ENCODE measurements at places on chromosomes 7 and 10.

GRCh38 chr10:36880898-36881297 lies 244.5 kb upstream of the ANKRD30A start:
- DNase-seq: peak; percentile 6

- no peak for DNase-seq
These were observed 84.5 kb downstream of the PRKG1 start for GRCh38 chr10:51158832-51159231.

GRCh38 chr10:53909791-53910190 lies 891.2 kb downstream of the PCDH15 start:
- no peak for DNase-seq

GRCh38 chr7:33685981-33686683 lies 219.2 kb upstream of the BMPER start:
- peak; percentile 29 for DNase-seq

- no peak for DNase-seq
These were observed 5.1 kb upstream of the MYO1G start for GRCh38 chr7:44983742-44984477.

- DNase-seq: no peak
These were observed 350.4 kb upstream of the ETV1 start for GRCh38 chr7:14339861-14340260.

DNA sequence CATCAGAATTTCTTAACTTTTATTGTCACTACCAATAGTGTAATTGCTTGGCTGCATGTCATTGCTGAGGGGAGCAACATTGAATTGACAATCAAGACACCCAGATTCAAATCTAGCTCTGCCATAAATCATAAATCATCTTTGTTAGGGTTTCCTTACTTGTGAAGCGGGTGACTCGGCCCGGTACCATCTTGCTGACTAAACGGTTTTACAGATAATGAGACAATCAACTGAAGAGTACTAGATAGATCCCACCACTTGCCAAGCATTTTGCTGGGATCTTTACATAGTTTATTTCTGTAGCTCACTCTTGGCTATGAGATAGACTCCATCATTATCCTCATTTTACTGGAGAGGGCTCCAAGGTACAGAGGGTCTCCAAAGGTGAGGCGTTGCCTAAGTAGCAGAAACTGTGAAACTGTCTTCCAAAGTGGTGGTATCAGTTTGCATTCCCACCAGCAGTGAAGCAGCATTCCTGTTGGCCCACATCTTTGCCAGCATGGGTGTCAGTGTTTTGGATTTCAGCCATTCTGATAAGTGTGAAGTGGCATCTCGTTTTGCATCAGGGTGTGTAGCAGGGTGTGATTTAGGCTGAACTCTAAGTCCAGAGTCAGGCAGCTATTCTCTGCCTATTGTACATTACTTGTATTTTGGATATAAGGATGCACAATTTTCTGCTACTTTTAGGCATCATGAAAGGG lies 168.7 kb upstream of the BMPER start:
- no peak for DNase-seq

DNA sequence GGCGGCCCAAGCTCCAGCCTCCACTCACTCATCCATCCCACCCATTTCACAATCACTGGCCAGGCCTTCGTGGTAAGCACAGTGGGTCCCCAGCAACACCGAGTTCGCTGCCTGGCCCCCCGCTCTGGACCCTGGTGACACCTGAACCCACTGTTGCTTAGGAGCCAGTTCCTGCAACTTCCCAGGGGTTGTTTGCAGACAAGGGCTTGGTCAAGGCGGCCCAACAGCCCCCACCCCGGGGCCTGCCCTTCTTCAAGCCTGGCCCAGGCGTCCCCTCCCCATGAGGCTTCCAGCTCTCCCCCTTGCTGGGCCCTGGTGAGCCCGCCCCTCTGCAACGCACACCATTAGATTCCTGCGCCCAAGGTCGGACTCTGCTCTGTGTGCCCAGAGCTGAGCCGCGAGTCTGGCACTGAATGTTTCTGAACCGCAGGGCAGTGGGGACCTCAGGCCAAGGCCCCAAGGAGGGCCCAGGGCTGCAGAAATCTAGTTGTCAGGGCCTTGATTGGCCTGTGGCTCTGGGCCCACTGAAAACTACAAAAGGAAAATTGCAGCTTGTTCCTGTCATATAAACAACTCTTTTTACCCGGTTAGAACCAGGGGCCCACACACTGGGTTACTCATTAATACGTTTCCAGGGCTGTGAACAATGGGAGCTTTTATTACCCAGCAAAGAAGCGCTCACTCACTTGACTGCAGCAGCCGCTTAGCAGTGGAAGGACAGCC lies 2.1 kb upstream of the COX19 start:
- DNase-seq: no peak

- peak; percentile 62 for DNase-seq
These were observed 53.1 kb downstream of the CUX1 start for GRCh38 chr7:101870361-101871062.

GRCh38 chr10:51198170-51198569 lies 123.9 kb downstream of the PRKG1 start:
- DNase-seq: no peak

GRCh38 chr10:86938260-86938659 lies 19.2 kb downstream of the MMRN2 start:
- DNase-seq: no peak

GRCh38 chr10:34641147-34641912 lies 173.8 kb downstream of the PARD3 start:
- DNase-seq: no peak

DNA sequence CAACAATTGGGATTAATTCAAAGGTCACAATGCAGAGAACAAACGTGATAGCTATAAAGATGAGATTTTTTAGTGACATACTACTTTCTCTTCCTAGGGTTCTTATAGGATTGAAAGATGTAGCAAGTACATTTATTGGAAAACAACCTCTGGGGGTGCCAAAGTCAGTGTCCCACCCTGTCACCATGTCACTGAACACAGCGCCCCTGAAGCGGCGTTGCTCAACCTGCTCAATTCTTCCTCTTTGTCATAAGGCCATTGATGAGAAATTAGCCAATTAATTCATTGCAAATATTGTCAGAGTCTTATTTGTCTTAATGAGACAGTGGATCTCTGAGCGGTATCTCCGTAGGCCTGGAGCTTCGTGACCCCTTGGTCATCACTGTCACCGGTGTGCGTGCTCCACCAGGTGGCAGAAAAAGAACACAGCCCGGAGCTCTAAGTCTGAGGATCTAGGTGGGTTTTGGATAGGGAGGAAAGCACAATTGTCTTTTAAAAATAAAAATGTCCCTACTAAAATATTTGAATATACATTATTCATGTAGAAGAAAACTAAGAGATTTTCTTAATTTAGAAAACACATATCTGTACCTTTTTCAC lies 362.6 kb downstream of the PAXIP1 start:
- no peak for DNase-seq

- DNase-seq: no peak
These were observed 441.4 kb downstream of the DPP6 start for GRCh38 chr7:154493594-154493993.

DNA sequence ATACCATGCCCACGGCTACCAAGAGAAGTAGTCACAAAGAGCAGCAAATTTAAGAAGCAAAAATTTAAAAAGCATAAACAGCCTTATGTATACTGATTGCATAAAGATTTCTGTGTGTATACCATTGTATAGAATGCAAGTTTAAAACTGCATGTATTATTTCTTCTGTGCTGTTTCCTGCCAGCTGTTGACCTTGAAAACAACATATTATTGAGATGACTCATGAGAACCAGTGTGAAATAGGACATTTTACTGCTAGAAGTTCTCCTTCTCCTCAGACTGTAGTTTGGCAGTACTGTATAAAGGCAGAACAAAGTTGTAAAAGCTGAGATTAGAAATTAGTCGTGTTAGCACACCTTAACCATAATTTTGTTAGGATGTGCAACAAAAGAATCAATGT lies 42.3 kb upstream of the SGCE start:
- DNase-seq: no peak

GRCh38 chr10:32072025-32072800 lies 16.0 kb upstream of the KIF5B start:
- no peak for DNase-seq

GRCh38 chr10:116270126-116270770 lies 2.8 kb downstream of the GFRA1 start:
- no peak for DNase-seq

GRCh38 chr7:111082351-111082750 lies 8.6 kb upstream of the LRRN3 start:
- DNase-seq: no peak

- no peak for DNase-seq
These were observed 11.7 kb downstream of the CDHR1 start for GRCh38 chr10:84205853-84206525.

DNA sequence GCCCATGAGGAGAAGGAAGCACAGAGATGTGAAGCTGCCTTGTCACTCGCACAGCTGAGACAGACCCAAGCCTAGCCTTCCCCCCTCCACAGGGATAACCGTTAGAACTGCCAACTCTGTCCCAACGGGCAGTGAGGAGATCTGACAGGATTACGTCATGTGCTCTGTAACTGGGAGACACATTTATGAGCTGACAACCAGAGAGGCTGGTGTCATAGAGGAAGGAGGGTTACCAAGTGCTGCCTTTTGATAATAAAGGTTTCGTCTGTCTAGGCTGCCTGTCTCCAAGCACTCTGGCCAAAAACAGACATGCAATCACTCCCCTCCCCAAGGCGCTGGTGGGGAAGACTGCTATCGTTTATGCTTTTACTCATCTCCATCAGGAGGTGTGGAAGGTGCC lies 165.9 kb downstream of the PLXNA4 start:
- no peak for DNase-seq

Data from iPS-NIHi11 (cell line).